ENCODE measurements at places on chromosomes 3 and 15.

DNA sequence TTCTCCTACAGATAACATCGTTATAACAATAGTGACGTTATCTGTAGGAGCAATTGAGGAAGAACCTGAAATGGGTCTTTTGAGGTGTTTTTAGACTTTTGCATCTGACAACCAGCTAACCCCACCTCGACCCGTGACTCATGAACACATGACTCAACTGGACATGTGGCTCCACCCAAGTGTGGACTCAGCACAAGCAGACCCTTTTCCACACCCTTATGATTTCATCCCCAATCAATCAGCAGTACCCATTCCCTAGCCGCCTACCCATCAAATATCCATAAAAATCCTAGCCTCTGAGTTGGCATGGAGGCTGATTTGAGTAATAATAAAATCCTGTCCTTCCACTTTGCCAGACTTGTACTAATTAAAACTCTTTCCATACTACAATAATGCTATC is 255.4 kb downstream of the ARPP21 start:
- no peak for DNase-seq

GRCh38 chr15:99249270-99249841 is at the start of gene TTC23:
TSS of gene TTC23 (minus strand) at chr15:99249581. CDS start at chr15:99228712, 20,869 bp downstream.
- DNase-seq, result no peak

GRCh38 chr3:79002465-79003372 is 765.1 kb downstream of the ROBO1 start:
- no peak for DNase-seq

- DNase-seq, result no peak
Observed at GRCh38 chr15:48466079-48466478, 134.8 kb downstream of the DUT start.

GRCh38 chr3:186213946-186214345 is 105.1 kb upstream of the ETV5 start:
- no peak for DNase-seq

DNA sequence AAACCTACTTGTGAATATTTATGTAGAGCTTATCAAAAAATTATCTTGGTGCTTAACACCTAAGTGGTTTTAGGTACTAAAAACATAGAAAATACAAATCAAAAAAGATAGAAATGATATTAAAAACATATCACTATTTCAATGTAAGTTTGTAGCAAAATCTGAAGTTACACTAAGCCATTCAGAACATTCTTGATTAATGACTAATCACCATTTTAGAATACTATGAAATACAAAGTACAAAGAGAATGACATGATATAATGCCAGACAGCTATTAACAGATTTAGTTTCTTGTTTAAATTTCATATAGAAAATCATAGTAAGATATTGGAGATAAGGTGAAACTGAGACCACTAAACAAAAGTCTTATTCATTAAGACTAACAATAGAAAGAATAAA is 169.7 kb upstream of the AGTR1 start:
- DNase-seq, result no peak

GRCh38 chr3:119978554-119979208 is 115.6 kb downstream of the GSK3B start:
- no peak for DNase-seq

DNA sequence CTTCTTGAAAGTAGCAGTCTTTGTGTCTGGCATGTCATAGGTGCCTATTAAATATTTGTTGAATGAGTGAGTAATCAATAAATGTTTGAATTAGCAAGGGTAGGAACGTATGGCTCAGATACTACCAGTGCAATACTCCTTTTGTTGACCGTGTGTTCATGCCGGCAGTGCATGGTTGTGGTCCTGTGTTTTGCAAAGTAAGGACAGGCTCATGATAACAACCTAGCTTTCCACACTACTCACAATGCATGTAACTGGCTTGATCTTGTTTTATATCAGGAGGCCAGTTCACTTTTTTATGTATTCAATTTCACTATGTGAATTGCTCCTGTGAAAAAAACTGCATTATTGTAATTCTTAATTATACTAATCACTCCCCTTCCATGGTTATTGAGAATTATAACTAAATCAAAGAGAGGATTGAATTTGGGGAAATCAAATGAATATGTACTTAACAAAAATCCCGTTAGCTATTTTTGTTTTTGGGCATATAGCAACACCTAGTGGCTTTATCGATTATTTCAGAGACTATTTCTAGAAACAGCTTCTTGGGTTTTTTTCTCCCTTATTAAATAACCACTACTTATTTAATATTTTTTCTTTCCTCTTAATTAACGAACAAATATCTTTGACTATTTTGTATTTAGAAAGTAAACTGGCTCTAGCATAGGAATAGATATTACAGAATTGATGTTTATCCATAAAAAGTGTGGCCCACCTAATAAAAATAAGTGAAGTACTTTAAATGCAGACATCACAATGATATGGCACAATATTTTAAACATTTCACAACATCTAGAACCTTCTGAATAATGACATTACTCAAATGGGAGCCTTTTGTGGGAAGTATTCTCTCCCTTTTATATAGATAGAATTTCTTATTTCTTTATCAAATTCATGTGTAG is 218.5 kb downstream of the BBX start:
- no peak for DNase-seq

DNA sequence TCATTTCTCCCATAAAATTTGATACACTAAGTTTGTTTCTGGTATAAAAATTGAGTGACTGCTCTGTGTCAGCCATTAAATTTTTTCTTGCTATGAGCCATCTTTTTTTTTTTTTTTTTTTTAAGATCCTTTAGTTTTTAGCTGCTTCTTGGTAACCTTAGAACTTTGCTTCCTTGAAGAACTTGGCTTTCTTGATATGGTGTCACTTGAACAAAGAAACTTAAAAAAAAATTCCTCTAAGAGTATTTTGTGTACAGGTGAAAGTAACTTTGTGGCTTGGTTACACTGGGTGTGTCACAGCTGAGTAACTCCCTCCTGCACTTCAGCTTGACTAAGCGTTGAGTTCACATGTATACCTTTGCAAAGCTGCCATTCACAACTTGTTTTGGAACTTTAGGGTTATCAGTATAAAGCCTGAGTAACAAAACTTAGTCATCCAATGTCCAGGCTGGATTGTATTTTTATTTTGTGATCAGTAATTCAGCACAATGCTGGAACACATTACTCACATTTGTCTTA is 6.5 kb downstream of the CHD2 start:
- DNase-seq, result no peak

DNA sequence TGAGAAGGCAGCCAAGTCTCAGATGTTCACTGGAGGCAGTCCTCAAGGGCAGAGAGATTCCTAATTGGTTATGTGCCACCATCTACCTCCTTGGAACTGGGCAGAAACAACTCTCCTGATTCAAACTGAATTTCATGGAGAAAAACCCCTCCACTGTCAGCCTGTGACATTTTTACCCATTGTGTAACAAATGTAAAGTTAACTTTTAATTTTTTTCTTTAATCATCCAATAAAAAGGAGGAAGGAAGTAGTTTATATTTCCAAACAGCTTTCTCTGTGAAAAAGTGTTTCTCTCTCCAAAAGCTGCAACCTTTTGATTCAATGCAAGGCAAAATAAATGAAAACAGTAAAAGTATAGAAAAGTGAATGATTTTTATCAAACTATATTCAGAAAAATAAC is 510 bp upstream of the COLQ start:
- DNase-seq, result no peak

DNA sequence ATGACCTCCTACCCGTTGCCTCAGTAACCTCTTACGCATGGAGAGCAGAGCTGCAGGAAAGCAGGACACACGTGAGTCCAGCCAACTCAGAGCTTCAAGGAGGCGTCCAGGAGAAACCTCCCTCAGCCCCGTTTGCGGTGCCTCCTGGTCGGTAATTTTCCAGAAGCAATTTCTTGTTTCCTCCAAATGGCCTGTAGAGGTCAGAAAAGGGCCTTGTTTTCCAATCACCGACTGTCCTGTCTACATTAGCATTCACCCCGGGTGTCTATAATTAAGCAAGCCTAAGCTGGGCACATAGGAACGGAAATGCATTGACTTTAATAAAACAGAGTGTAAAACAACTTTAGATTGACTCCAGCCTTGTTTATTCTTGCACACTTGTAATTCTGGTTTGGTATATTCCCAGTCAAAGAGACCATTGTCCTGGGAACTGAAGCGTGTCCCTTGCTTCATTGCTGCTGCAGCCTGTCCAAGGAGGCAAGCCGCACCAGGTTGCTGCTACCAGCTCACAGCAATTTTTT is 836.2 kb downstream of the AGBL1 start:
- DNase-seq, result no peak

DNA sequence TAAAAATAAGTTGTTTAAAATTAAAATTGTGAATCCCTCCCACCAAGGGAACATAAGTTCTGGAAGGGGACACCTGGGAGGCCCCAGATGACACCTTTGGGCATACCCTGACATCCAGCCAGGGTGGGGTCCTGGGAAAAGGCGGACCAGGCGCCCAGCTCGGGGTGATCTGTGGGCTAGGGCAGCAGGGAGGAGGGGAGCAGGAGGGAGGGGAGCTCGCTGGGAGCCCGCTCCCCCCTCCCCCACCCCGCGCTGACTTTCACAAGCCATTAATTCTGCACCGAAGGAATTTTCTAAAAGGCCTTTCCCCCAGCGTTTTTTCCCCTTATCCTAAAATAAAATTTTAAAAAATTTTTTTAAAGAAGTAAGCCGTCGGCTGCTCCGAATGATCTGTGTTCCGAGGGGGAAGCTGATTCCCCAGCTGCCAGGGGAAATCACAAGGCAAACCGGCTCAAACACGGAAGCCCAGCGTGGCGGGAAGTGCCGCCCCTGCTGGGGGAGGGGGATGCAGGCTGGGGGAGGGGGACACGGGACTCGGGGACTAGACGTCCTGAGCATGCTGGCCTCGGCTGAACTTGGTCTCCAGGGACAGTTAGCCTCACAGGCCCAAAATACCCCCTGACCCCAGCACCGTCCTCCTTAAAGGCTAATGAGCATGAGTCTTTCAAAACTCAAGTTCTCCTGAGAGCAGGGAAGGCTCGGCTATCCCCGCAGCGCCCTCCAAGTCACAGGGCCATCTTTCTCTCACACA is 13.9 kb downstream of the PLXND1 start:
- DNase-seq, result no peak

- DNase-seq, result no peak
Observed at GRCh38 chr3:86990012-86990733, 776 bp downstream of the VGLL3 start.

DNA sequence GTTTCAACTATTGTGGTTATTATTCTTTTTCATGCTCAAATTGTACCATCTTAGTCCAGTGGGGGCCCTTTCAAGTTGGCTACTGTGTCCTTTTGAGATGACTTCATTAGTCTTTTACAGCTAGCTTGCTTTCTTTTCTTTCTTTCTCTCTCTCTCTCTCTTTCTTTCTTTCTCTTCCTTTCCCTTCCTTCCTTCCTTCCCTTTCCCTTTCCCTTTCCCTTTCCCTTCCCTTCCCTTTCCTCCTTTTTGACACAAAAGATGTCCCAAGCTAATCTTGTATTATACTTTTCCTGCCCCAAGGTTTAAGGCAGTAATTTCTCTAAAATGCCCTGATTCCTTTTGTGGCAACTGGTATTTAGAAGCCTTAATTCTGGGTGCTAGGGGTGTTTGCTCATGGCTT is 213.0 kb upstream of the TBC1D5 start:
- DNase-seq, result no peak

GRCh38 chr3:29972320-29972993 is 633.9 kb upstream of the TGFBR2 start:
- no peak for DNase-seq

DNA sequence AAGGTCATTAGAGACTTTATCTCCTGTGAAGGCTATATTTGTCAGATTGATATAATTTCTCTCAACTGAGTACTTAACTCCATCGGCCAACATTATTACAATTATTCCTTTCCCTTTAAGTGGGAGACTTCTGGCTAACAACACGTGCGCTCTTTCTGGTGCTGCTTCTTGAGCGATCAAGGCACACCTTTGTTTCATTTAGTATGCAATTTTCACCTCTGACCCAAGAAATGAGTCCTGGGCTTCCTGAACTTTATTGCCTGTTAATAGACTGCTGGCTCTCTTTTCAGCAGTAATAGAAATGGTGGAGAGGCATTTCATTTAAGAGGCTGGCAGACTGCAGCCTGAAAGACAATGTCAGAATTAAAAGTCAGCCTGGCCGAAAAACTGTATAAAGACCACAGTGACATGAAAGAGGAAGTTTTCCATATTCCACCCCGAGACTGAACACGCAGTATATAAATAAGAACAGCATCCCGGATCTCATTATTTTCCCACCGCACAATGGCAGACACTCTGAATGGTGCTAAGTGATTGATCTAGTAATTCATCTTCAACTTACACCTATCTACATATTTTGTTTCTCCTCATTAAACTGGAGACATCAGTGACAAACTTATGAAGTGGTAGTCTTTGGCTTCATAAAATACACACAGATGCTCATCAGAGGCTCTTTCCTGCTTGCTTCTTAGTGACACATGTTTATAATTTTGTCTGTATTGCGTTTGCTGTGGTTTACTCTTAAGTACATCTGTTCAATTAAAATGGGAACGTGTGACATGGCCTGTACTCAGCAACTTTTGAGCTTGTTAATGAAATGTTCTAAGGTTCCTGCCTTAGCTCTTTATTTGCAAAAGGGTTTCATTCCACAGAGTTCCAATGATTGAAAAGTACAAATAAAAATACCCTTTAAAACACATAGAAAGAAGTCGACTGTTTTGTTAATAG is 299.9 kb downstream of the MECOM start:
- no peak for DNase-seq

DNA sequence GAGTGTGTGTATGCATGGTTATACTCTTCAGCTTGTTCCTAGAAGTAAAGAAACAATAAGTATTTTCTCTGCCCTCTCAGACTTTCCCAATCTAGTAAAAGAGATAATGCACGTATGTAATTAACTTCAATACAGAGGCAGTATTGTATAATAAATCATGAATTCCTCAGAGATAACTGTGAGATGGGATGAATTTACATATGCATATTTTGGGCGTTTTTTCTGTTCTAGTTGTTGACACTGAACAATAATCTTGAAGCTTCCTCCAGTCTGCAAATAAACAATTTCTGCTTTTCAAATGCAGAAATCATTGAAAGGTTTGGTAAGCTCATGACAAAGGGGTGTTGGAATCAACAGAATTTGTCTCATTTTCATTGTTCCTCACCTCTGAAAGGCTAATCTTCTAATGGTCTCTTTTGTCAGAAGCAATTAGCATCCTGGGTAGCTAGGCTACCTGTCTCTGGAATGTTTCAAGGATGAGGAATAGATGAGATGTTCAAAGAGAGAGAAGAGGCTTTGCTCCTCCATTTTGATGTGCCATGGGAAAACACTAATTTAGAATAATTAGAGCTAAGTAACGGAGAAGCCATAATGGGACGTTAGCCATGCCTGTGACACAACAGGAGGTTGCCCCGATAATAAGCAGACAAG is 43.3 kb upstream of the SIAH2 start:
- DNase-seq, result no peak

- no peak for DNase-seq
Observed at GRCh38 chr3:15531346-15531745, 9.8 kb upstream of the COLQ start.

GRCh38 chr3:85785766-85786165 is 827.0 kb downstream of the CADM2 start:
- DNase-seq, result no peak

- DNase-seq, result no peak
Observed at GRCh38 chr3:51075221-51075775, 309.8 kb upstream of the MANF start.

Measured in stimulated activated CD4-positive, alpha-beta T cell treated with anti-CD3 and anti-CD28 coated beads, TNF-alpha, amount 100 ng/mL, for 4 hours (primary cell).